Astrocyte (in vitro differentiated cells and primary cell): ENCODE measurements at places on chromosomes 16 and 17.

GRCh38 chr16:83974475-83974874, 6.4 kb downstream of the NECAB2 start:
- H3K4me3 ChIP-seq: no peak overlapping the region
- no peaks in the 10 kb centered on the region for H3K36me3 ChIP-seq
- no peaks in the 10 kb centered on the region for H3K27me3 ChIP-seq

DNA sequence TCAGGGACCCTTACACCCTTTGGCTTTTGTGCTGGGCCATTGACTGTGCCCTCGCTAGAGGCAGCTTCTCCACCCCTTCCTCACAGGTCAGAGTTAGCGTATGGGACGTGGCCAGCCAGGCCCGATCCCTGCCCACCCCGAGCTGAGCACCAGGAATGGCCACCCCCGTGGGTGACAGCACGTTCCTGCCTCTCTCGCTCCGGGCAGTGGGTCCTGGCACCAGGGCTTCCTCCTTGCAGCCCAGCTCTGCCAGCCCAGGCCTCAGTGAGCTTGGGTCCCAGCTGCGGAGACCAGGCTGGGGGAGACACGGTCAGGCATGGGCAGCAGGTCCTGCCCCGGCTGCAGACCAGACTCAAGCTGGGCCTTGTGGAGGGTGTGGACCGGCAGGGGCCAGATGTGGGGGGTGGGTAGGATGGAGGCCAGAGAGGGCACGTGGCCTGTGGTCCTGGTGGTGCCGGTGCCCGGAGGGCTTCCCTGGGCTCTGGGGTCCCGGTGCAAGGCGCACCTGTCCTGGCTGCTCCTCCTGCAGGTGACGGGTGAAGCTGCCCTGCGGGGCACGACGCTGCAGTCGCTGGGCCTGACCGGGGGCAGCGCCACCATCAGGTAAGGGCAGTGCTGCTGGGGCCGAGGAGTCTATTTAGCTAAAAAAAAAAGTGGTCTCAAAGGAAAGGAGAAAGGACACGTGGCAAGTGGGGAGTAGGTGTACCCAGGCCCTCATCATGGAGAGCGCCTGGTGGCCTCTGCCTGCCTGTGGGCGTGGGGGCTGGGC, 18.2 kb downstream of the ASPSCR1 start:
- no peaks in the 10 kb centered on the region for H3K27me3 ChIP-seq
- DNase-seq: no peak
- no peaks in the 10 kb centered on the region for H3K36me3 ChIP-seq
- H3K27ac ChIP-seq: no peak overlapping the region
- H3K4me3 ChIP-seq: no peak overlapping the region
- H3K4me1 ChIP-seq: peaks cover 10% of the 10 kb centered on the region

DNA sequence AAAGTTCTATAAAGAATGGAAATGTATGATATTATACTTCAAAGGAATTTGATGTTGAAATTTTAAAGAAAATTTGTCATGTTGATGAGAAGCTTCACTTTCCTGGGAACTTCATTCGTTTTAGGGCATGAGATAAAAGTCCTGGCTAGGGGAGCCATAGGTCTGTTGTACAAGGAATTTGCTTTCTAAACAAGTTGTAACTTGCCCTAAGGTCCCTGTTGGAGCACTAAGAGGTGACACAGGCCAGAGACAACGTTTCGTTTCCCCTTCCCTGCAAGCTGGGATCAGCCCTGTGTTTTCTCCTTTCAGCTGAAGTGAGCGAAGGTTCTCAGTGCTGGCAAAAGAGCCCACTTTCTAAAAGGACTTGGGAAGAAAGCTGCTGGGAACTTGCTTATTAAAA, 16.6 kb downstream of the PLD6 start:
- no peak for DNase-seq
- peaks cover 9% of the 10 kb centered on the region for H3K36me3 ChIP-seq
- H3K4me3 ChIP-seq: no peak overlapping the region
- H3K27ac ChIP-seq: no peak overlapping the region
- H3K27me3 ChIP-seq: no peaks in the 10 kb centered on the region

- DNase-seq: peak; percentile 73
- peaks cover 8% of the 10 kb centered on the region for H3K36me3 ChIP-seq
- H3K4me3 ChIP-seq: no peak overlapping the region
- peak overlapping the region; percentile 61 for H3K27ac ChIP-seq
Observed at GRCh38 chr16:24977678-24978075, 37.5 kb downstream of the ARHGAP17 start.

GRCh38 chr16:12904329-12904671, 2.9 kb downstream of the SHISA9 start:
- no peak for DNase-seq
- H3K4me3 ChIP-seq: no peak overlapping the region
- H3K4me1 ChIP-seq: peaks cover 4% of the 10 kb centered on the region
- H3K36me3 ChIP-seq: no peaks in the 10 kb centered on the region
- H3K27ac ChIP-seq: no peak overlapping the region

GRCh38 chr16:8493972-8494371, 96.3 kb downstream of the TMEM114 start:
- no peak overlapping the region for H3K27ac ChIP-seq
- DNase-seq: no peak
- no peak overlapping the region for H3K4me3 ChIP-seq
- no peaks in the 10 kb centered on the region for H3K27me3 ChIP-seq
- H3K4me1 ChIP-seq: no peaks in the 10 kb centered on the region
- no peaks in the 10 kb centered on the region for H3K36me3 ChIP-seq

- no peak for DNase-seq
- no peaks in the 10 kb centered on the region for H3K27me3 ChIP-seq
- H3K27ac ChIP-seq: no peak overlapping the region
- H3K36me3 ChIP-seq: no peaks in the 10 kb centered on the region
Observed at GRCh38 chr16:83744441-83744981, 63.3 kb upstream of the HSBP1 start.
